ENCODE measurements at places on chromosomes 5 and 9.

DNA sequence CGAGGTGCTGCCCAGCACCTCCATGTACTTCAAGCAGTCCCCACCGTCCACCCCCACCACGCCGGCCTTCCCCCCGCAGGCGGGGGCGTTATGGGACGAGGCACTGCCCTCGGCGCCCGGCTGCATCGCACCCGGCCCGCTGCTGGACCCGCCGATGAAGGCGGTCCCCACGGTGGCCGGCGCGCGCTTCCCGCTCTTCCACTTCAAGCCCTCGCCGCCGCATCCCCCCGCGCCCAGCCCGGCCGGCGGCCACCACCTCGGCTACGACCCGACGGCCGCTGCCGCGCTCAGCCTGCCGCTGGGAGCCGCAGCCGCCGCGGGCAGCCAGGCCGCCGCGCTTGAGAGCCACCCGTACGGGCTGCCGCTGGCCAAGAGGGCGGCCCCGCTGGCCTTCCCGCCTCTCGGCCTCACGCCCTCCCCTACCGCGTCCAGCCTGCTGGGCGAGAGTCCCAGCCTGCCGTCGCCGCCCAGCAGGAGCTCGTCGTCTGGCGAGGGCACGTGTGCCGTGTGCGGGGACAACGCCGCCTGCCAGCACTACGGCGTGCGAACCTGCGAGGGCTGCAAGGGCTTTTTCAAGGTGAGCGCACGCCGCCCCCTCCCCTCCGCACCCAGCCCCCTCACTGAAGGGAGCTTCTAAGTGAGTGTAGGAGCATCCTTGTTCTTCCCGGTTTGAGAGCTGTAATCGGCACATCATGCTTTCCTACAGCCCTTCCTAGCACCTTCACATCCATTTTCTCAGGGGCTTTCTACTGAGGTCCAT, 6.9 kb downstream of the NR4A3 start:
- no peak for DNase-seq

- DNase-seq: no peak
Measured at GRCh38 chr5:73861313-73861988, 235.5 kb downstream of the ARHGEF28 start.

GRCh38 chr5:178069909-178070308, 43.4 kb upstream of the N4BP3 start:
- DNase-seq: no peak

GRCh38 chr9:136239983-136240330, 5.7 kb downstream of the QSOX2 start:
- DNase-seq: no peak

DNA sequence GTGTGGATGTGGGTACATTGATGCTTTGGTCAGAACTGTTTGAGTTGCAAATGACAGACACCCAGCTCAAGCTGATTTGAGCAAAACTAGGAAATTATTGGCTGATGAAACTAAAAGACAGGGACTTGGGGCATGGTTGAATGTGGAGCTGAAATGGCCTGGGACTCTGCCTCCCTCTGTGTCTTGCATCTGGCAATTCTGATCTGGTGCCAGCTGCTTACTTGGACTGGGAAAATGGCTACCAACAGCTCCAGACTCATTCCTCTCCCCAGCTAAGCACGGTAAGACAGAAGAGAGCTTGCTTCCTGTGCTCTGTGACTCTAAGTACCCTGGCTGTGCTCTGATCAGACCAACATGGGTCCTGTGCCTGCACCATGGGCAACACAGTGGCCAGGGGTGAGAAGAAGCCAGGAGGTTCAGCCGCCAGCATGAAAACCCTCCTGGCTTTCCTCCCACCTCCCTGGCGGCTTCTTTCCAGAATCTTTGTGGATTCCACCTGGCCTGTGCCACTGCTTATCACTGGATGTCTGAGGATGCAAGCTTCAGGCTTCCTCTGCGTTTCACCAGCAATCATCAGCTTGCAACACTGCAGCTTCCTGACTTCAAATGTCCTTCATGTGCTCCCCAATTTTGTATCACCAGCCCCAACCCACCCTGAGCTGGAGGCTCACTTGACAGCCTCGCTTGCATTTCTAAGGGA, 44.1 kb downstream of the C5orf15 start:
- DNase-seq: no peak

GRCh38 chr9:75039009-75039408, 10.9 kb upstream of the CARNMT1 start:
- no peak for DNase-seq

DNA sequence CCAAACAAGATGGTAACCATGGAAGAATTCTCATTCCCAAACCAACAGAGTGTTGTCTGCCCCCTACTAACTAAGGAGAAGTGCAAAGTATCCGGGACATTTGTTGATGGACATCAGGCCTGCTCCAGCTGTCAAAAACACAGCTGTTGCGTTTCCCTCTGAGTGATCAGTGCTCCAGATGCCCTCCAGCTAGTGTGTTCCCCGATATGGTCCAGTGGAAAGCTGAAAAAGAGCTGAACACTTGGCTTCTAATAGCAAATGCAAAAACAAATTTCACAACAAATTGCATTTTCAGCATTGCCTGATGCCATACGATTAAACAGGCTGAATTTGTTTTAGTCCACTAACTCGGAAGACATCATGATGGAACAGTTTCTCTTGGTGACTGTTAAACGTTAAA, 1398.7 kb downstream of the PTPRD start:
- no peak for DNase-seq

GRCh38 chr5:67147760-67148159, 48.8 kb downstream of the CD180 start:
- DNase-seq: no peak

DNA sequence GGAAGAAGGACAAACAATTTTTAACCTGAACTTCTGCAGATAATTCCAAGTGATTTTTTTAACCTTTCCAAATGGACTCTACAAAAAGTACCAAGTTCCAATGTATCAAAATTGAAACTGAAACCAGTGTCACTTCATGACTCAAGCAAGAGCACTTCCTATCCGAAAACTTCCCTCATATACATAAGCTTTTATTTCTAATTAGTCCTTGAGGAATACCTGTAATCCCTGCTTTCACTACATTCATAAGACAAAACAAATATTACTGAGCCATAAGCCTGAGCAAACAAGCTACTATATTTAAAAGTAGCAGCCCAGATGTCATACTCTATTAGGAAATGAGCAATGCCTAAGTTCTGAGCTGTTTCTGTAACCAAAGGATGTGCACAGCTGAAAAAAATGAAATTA, 224.4 kb downstream of the EBF1 start:
- no peak for DNase-seq

GRCh38 chr5:83322273-83322924, 149.1 kb upstream of the VCAN start:
- DNase-seq: no peak

GRCh38 chr5:88675708-88676636, 207.0 kb downstream of the MEF2C start:
- DNase-seq: no peak

DNA sequence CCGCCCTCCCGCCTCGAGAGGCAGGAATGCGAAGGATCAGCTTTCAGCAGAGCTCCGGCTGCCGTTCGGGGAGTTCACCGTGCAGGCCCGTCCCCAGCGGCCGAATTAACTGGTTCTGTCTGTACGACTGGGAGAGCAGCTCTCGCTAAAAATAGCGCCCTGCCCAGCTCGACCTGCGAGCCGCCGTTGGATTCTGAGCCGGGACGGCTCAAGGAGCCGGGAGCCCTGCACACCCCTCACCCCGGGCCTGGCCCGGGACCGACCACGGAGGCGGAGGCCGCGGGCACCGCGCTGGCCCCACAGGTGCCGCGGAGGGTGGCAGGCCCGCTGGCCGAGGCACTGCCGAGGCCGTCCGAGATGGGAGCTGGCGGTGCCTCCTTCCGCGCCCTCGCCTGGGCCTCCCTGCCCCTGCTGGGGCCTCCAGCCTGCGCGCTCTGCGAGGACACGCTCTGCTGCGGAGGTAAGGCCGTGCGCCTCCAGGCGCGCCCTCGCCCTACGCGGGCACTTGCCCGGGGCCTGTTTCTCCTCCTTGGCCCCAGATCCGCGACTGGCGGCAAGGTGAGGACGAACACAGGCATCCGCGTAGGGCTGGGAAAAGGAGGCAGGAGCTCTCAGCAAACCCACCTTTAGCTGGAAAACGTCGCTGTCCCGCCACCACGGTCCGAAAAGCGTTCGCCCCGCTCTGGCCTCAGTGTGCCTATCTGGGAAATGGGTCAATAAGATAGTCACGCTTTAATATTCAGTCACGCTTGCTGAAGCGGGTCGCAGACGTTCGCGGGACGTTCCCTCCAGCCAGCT, 53.1 kb upstream of the DAB2IP start:
- DNase-seq: no peak

GRCh38 chr9:15310107-15310850, 3.3 kb upstream of the TTC39B start:
- no peak for DNase-seq

All from activated naive CD4-positive, alpha-beta T cell (primary cell).